ENCODE measurements at places on chromosomes 5 and 9.
A peak's percentile ranks its signal among the peaks of the same experiment; 100 is the strongest.

DNA sequence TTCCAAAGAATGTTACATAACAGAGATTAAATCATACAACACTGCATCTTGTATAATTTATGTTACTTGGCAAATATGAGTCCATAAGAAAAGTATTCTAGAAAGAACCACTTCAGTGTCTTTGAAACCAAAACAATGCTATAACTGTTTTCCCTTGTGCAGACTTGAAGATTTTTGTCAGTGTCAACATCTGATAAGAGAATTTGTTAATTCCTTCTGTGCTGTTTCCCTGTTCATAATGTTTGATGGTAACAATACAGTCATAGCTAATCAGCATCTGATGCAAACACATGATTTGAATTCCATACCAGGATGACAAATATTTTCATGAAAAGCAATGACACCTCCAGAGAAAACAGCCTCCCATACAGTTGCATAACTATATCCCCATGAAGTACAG lies 306.8 kb downstream of the SEMA5A start:
- no peak for DNase-seq

GRCh38 chr5:1878050-1878849 lies 4.5 kb downstream of the IRX4 start:
- DNase-seq = no peak

- DNase-seq = no peak
Observed at GRCh38 chr5:109411627-109412026, 1.9 kb upstream of the PJA2 start.

GRCh38 chr5:109876941-109877669 lies 187.4 kb downstream of the MAN2A1 start:
- no peak for DNase-seq

- DNase-seq = peak; percentile 64
Observed at GRCh38 chr9:4762886-4763541, 22.0 kb upstream of the AK3 start.

- peak; percentile 35 for DNase-seq
Observed at GRCh38 chr9:35814106-35814840, 569 bp downstream of the HINT2 start.

- no peak for DNase-seq
Observed at GRCh38 chr5:469752-470483, 26.9 kb downstream of the EXOC3 start.

DNA sequence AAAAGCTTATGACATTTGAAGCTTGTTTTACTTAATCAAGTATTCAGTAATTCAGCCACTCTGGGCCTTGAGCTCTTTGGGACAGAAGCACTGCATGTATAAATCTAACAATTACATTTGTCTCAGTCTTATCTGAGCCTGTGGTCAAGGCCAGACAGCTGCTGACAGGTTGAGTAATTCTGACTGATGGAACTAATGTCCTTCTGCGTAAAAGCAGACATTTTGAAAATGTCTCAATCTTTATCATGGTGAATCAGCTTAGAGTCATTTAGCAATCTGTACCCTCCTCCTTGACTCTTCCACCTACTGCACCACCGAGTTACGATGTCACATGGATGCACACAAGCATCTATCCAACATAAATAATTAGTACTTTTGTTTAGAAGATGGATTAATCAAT lies 400.0 kb downstream of the ARRDC3 start:
- no peak for DNase-seq

- DNase-seq = no peak
Observed at GRCh38 chr5:88281322-88281721, 12.7 kb upstream of the TMEM161B start.

- no peak for DNase-seq
Observed at GRCh38 chr5:93665648-93666047, 75.8 kb downstream of the POU5F2 start.

- no peak for DNase-seq
Observed at GRCh38 chr5:61389609-61390008, 57.6 kb downstream of the ZSWIM6 start.

- DNase-seq = no peak
Observed at GRCh38 chr5:167509076-167509475, 782.4 kb upstream of the WWC1 start.

GRCh38 chr5:58751222-58751837 lies 168.5 kb downstream of the RAB3C start:
- no peak for DNase-seq

- peak; percentile 8 for DNase-seq
Observed at GRCh38 chr5:14587150-14587549, 5.6 kb downstream of the OTULINL start.

- DNase-seq = no peak
Observed at GRCh38 chr9:68705531-68706362, 707 bp downstream of the PIP5K1B start.

DNA sequence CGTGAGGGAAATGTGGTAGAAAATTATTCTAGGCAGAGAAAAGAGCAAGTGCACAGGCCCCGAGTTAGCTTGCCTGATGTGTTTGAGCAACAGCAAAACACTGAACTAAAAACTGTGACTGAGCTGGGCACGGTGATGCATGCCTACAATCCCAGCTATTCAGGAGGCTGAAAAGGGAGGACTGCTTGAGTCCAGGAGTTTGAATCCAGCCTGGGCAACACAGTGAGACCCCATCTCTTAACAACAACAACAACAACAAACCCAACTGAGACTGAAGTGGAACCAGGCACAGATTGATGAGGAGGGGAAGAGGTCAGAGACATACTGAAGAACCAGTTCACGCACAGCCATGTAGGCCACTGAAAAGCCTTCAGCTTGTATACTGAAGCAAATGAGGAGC lies 42.5 kb downstream of the SCAI start:
- no peak for DNase-seq

DNA sequence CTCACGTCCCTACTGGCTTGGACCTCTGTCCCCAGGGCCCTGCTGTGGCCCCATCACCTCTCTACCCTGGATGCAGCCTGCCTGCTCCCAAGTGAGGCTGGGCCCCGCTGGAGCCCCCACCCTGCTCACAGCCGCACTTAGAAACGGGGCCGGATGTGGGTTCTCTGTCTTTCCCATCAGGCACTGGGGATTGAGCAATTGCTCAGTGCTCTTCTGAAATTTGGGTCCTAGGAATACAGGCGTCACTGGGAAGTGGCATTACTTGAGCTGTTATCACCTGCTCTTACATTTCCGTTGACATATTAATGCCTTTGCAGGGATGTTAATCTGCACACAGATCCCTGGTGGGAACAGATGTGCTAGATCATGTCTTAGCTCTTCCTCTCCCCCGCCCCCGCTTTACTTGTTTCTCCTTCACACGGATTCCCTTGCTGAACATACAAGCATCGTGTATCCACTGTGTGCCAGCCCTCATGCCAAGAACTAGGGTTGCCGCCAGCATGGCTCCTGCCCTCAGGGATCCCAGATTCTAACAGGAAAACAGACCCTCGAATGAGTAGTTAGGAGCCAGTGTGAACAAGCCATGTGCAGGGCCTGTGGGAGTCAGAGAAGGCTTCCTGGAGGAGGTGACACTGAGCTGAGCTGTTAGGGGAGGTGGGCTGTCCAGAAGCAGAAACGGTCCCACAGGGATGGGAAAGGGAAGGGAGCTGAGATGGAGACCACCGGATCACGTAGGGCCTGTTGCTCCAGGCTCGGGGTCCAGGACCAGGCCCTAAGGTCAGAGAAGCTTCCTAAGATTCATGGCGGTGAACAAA lies 65.1 kb downstream of the NEK6 start:
- DNase-seq = no peak

DNA sequence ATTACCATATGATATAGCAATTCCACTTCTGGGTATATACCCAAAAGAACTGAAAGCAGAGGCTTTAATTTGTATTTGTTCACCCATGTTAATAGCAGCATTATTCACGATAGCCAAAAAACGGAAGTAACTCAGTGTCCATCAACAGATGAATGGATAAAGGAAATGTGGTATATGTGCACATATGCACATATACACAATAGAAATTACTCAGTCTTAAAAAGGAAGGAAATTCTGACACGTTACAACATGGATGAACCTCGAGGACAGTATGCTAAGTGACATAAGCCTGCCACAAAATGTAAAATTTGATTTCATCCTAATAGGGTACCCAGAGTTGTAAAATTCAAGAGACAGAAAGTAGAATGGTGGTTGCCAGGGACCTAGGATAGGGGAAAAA lies 54.9 kb downstream of the NUP155 start:
- no peak for DNase-seq

DNA sequence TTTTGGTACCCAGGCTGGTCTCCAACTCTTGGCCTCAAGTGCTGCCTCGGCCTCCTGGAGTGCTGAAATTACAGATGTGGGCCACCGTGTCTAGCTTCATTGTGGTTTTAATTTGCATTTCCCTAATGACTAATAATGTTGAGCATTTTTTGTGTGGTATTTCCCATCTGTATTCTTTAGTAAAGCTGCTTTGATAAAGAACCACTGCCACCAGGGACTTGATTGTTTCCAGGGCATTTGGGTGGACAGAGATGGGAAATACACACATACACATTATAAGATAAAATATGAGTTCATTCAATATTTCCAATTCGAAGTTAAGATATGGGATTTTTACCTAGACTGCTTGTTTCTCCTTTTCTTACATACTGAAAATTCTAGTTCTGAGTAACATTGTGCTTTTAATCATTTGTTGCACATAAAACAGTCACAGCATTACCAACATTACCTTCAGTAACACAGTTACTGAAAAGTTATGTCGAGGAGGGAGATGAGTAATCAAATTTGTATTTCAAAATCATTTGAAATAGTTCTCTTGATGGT lies 28.9 kb downstream of the HABP4 start:
- DNase-seq = no peak

GRCh38 chr5:95825495-95825894 lies 3.0 kb upstream of the GLRX start:
- no peak for DNase-seq

GRCh38 chr9:98365227-98365669 lies 109.8 kb upstream of the TBC1D2 start:
- DNase-seq = no peak

GRCh38 chr9:119451426-119451825 lies 82.2 kb upstream of the BRINP1 start:
- DNase-seq = no peak

GRCh38 chr9:98580956-98581355 lies 127.8 kb downstream of the GABBR2 start:
- no peak for DNase-seq
